ENCODE measurements at places on chromosomes 4 and X. TPM values are rescaled to one million over a fixed set of nuclear protein-coding genes. Genes with fewer than 3 reads are reported as not detected.

- no peak for DNase-seq
- no peaks in the 10 kb centered on the region for H3K4me1 ChIP-seq
- H3K36me3 ChIP-seq, result no peaks in the 10 kb centered on the region
- H3K27ac ChIP-seq, result no peak overlapping the region
Observed at GRCh38 chr4:175996206-175996605, 69.4 kb upstream of the WDR17 start.

- H3K36me3 ChIP-seq, result peaks cover 7% of the 10 kb centered on the region
- no peak overlapping the region for H3K27ac ChIP-seq
- peaks cover 32% of the 10 kb centered on the region for H3K4me1 ChIP-seq
Observed at GRCh38 chr4:139552517-139553307, 3.3 kb downstream of the SETD7 start.

DNA sequence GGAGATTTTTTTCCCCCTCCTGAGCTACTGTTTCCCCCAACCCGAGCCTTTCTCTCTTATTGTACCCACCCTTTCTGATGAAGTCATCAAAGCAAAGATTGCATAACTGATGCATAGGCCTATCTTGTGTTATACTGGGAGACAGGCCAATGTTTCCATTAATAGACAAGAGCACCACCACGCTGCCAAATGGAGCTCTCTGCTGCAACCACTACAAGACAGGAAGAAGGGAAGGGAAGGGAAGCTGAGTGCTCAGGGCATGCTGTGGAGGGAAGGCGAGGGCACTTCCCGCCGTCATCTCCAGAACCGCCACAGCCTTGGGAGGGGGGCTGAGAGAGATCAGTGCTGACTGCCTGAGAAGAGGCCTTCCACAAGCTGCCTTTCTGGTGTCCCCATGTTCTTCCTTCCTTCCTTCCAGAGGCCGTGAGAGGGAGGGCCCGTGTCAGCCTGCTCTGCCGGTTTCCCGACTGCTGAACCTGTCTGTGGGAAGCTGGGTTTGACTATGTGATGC, 75.0 kb downstream of the MGST2 start:
- H3K36me3 ChIP-seq, result no peaks in the 10 kb centered on the region
- no peak overlapping the region for H3K27ac ChIP-seq
- peaks cover 15% of the 10 kb centered on the region for H3K4me1 ChIP-seq
- no peak for DNase-seq
- H3K27me3 ChIP-seq, result peaks cover 23% of the 10 kb centered on the region
- H3K4me3 ChIP-seq, result no peak overlapping the region

DNA sequence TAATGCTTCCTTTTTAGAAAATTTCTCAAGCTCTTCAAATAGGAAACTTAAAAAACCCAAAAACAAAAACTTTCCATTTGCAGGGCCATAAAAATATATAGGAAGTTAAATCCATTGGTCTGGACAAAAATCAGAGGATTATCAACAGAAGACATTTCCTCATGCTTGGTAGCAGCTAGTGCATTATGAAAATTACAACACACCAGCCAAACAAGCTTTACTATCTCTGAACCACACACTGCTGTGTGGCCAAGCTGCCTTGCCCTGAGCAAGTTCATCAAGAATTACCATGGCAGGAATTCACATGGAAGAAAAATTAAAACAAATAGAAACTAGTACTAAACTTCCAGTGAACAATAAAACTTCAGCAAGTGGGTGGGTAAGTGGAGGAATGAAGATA, 3.6 kb downstream of the USP46 start:
- H3K27ac ChIP-seq, result no peak overlapping the region
- DNase-seq, result no peak
- H3K27me3 ChIP-seq, result peaks cover 16% of the 10 kb centered on the region
- H3K36me3 ChIP-seq, result peaks cover 6% of the 10 kb centered on the region
- no peak overlapping the region for H3K4me3 ChIP-seq
- peaks cover 9% of the 10 kb centered on the region for H3K4me1 ChIP-seq

DNA sequence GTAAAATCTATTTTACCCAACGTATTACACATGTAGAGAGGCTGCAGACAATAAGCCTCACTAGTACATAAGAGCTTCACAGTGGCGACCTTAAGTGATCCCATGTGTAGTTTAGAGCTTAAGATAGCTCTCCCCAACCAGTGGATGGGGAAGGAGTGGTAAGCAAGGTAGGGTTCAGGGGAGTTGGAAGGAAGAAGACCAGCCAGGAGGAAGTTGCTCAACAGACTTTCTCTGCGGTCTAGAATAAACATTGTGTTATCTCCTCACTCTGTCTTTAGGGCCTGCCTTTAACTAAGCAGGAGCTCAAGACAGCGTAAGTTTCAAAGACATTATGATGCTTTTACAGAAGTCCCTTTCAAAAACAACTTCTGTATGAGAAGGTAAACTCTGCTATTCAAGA, 16.8 kb downstream of the MEPE start:
- peaks cover 16% of the 10 kb centered on the region for H3K27me3 ChIP-seq
- H3K27ac ChIP-seq, result no peak overlapping the region

- H3K4me3 ChIP-seq, result no peak overlapping the region
- H3K27ac ChIP-seq, result no peak overlapping the region
- no peak for DNase-seq
- no peaks in the 10 kb centered on the region for H3K4me1 ChIP-seq
Observed at GRCh38 chr4:91611782-91612181, 692.0 kb upstream of the GRID2 start.

GRCh38 chr4:98706935-98707334, 48.5 kb upstream of the TSPAN5 start:
- peak overlapping the region; percentile 88 for H3K27ac ChIP-seq
- H3K4me3 ChIP-seq, result no peak overlapping the region
- DNase-seq, result no peak
- H3K4me1 ChIP-seq, result peaks cover 23% of the 10 kb centered on the region
- no peaks in the 10 kb centered on the region for H3K27me3 ChIP-seq
- peaks cover 24% of the 10 kb centered on the region for H3K36me3 ChIP-seq

DNA sequence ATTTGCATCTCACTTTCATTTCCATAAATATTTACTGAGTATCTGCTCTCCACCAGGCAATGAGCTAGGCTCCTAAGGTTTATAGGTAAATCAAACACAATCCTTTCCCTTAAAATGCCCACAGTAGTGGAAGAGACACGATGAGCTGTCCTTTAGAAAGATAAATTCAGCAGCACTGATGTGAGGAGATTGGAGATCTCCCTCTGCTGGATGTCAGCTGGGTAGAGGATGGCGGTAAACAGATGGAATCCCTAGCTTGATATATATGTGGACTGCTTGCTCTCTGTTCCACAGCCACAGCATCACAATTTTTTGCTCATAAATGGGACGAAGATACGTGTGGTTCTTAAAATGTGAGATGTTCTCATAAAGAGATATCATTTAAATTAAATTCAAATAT, 216.4 kb upstream of the RASGEF1B start:
- no peak for DNase-seq
- no peaks in the 10 kb centered on the region for H3K36me3 ChIP-seq
- H3K27ac ChIP-seq, result no peak overlapping the region

DNA sequence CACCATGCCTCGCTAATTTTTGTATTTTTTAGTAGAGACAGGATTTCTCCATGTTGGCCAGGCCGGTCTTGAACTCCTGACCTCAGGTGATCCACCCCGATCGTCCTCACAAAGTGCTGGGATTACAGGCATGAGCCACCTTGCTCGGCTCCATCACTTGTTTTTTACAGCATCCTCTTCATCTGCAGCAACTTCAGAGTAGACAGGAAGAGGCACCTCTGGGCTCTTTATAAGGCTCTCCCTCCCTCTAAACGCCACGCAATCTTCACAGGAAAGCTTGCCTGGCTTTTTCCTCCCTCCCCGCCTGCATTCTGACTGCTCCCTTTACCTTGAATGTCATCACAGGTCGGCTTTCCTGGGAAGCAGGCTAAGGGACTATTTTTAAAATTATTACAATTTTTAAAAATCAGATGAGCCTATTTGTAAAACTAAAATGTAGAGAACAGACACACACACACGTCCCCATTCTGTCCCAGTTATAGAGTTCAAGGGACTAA, 111.5 kb upstream of the LDB2 start:
- H3K27ac ChIP-seq, result no peak overlapping the region
- no peak overlapping the region for H3K4me3 ChIP-seq
- no peaks in the 10 kb centered on the region for H3K4me1 ChIP-seq
- DNase-seq, result no peak

- no peaks in the 10 kb centered on the region for H3K27me3 ChIP-seq
- H3K4me3 ChIP-seq, result no peak overlapping the region
- no peaks in the 10 kb centered on the region for H3K36me3 ChIP-seq
- DNase-seq, result no peak
Observed at GRCh38 chr4:165826166-165826565, 46.9 kb upstream of the TLL1 start.

GRCh38 chr4:31613946-31614623, 893.9 kb downstream of the PCDH7 start:
- DNase-seq, result no peak
- no peaks in the 10 kb centered on the region for H3K36me3 ChIP-seq
- no peaks in the 10 kb centered on the region for H3K27me3 ChIP-seq
- no peaks in the 10 kb centered on the region for H3K4me1 ChIP-seq

DNA sequence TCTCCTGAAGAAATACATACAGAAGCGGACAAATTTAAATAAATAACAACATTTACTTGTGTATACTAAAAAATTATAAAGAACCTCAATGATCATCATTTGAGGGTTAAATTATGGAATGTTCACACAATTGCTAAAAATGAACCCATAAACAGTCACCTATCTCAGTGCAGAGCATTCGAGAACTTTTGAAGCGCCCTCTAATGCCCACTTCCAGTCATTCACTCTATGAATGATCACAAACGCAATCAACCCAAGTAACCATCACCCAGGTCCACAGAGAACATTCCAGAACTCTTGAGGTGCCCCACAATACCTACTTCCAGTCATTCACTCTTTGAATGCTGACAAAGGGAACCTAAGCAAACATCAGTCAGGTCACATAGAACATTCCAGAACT, 103.5 kb upstream of the PLAC1 start:
- no peaks in the 10 kb centered on the region for H3K36me3 ChIP-seq
- H3K4me3 ChIP-seq, result no peak overlapping the region
- H3K4me1 ChIP-seq, result no peaks in the 10 kb centered on the region
- H3K27me3 ChIP-seq, result no peaks in the 10 kb centered on the region
- H3K27ac ChIP-seq, result no peak overlapping the region
- DNase-seq, result no peak

DNA sequence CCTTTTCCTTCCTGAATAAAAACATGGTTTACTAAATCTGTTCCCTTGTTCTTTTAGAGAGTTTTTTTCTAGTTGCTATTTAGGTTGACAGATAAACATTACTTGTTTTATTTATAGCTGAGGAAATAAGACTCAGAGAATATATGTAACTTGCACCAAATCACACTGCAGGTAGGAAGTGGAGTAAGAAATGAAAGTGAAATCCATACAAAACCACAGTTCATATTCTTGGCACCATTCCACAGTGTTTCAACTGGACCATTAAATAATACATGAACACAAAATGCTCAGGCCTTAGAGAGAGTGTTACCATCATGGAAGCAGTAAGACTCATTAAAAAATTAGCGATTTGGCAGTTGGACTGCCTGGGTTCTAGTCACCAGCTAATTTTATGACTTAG, 326.9 kb upstream of the SLIT2 start:
- no peaks in the 10 kb centered on the region for H3K27me3 ChIP-seq
- no peaks in the 10 kb centered on the region for H3K4me1 ChIP-seq
- no peak overlapping the region for H3K27ac ChIP-seq
- H3K36me3 ChIP-seq, result no peaks in the 10 kb centered on the region
- no peak overlapping the region for H3K4me3 ChIP-seq

- H3K27ac ChIP-seq, result no peak overlapping the region
- H3K27me3 ChIP-seq, result peaks cover 24% of the 10 kb centered on the region
- peaks cover under 1% of the 10 kb centered on the region for H3K4me1 ChIP-seq
- no peak for DNase-seq
Observed at GRCh38 chrX:84192006-84192405, 4.0 kb upstream of the RPS6KA6 start.

GRCh38 chr4:156898373-156899117, 73.1 kb downstream of the PDGFC start:
- no peaks in the 10 kb centered on the region for H3K4me1 ChIP-seq
- DNase-seq, result no peak
- H3K4me3 ChIP-seq, result no peak overlapping the region
- no peak overlapping the region for H3K27ac ChIP-seq

GRCh38 chr4:116362583-116362982, 722.8 kb downstream of the TRAM1L1 start:
- no peak for DNase-seq
- no peaks in the 10 kb centered on the region for H3K27me3 ChIP-seq
- H3K4me1 ChIP-seq, result no peaks in the 10 kb centered on the region
- no peaks in the 10 kb centered on the region for H3K36me3 ChIP-seq
- no peak overlapping the region for H3K27ac ChIP-seq
- H3K4me3 ChIP-seq, result no peak overlapping the region

GRCh38 chr4:152434011-152434410, 101.9 kb downstream of the FBXW7 start:
- H3K27me3 ChIP-seq, result no peaks in the 10 kb centered on the region
- H3K4me3 ChIP-seq, result no peak overlapping the region
- H3K36me3 ChIP-seq, result peaks cover 29% of the 10 kb centered on the region
- peaks cover 46% of the 10 kb centered on the region for H3K4me1 ChIP-seq
- no peak for DNase-seq
- no peak overlapping the region for H3K27ac ChIP-seq

- H3K27ac ChIP-seq, result no peak overlapping the region
- no peaks in the 10 kb centered on the region for H3K36me3 ChIP-seq
- no peak for DNase-seq
- H3K4me3 ChIP-seq, result no peak overlapping the region
- H3K4me1 ChIP-seq, result peaks cover 3% of the 10 kb centered on the region
Observed at GRCh38 chr4:153934688-153935017, 145.8 kb upstream of the SFRP2 start.

- DNase-seq, result no peak
- peaks cover 54% of the 10 kb centered on the region for H3K4me1 ChIP-seq
- H3K27ac ChIP-seq, result no peak overlapping the region
- H3K4me3 ChIP-seq, result no peak overlapping the region
Observed at GRCh38 chr4:26344901-26345564, 24.2 kb downstream of the RBPJ start.

CAPN6 gene
- total RNA-seq, result not detected

CASP3 gene
- 72.2 TPM for total RNA-seq

CXCL6 gene
- not detected for total RNA-seq

BEND2 gene
- not detected for total RNA-seq

KIAA1210 gene
- total RNA-seq, result not detected

MAGEB4 gene
- total RNA-seq, result not detected

EPGN gene
- total RNA-seq, result not detected

RRH gene
- total RNA-seq, result not detected

C4orf50 gene
- not detected for total RNA-seq

KLB gene
- total RNA-seq, result not detected

MTM1 gene
- 12.8 TPM for total RNA-seq

SLC26A1 gene
- 0.21 TPM for total RNA-seq
